Calu3 (cell line): ENCODE measurements at places on chromosomes 3 and 15. TPM values are rescaled to one million over a fixed set of nuclear protein-coding genes. Genes with fewer than 3 reads are reported as not detected.

GRCh38 chr15:79078763-79079410 is 11.7 kb downstream of the RASGRF1 start:
- no peaks in the 10 kb centered on the region for H3K36me3 ChIP-seq
- no peak overlapping the region for H3K4me3 ChIP-seq
- peaks cover 80% of the 10 kb centered on the region for H3K27me3 ChIP-seq
- H3K27ac ChIP-seq: no peak overlapping the region
- H3K4me1 ChIP-seq: no peaks in the 10 kb centered on the region
- no peak for DNase-seq

DNA sequence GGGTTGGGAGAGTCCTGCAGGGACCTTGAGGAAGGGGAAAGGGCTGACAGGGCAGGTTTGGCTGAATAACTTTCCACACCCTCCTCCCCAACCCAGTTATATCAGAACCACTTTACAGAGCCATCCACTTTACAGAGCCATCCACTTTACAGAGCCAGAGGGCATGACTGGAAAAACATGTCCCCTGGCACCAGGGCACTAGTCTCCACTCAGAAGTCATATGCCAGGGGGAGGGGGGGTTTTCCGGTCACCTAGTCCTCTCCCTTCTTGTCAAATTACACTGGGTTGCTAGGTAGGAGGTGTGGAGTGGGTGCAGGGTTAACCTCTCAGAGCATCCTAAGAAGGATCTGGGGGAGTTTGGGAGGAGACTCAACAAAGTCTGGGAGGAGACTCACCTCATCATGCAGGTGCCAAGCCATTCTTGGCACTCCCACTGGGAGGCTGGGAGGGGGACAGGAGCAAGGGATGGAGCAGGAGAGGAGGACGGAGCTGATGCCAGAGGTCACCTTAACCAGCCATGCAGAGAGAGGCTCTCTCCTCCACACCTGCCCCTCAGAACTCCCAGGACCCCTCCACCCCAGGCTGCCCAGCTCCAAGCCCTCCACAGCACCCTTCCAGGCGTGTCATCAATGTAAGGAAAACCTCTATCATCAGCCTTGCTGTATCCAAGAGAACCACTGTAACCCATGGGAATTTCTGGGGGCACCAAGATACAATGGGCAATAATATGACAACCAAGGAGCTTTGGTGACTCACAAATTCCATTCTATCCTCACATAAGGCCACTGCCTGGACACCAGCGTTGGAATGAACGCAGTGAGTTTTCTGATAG is 1.7 kb downstream of the LRRC2 start:
- no peaks in the 10 kb centered on the region for H3K36me3 ChIP-seq
- H3K27ac ChIP-seq: no peak overlapping the region

DNA sequence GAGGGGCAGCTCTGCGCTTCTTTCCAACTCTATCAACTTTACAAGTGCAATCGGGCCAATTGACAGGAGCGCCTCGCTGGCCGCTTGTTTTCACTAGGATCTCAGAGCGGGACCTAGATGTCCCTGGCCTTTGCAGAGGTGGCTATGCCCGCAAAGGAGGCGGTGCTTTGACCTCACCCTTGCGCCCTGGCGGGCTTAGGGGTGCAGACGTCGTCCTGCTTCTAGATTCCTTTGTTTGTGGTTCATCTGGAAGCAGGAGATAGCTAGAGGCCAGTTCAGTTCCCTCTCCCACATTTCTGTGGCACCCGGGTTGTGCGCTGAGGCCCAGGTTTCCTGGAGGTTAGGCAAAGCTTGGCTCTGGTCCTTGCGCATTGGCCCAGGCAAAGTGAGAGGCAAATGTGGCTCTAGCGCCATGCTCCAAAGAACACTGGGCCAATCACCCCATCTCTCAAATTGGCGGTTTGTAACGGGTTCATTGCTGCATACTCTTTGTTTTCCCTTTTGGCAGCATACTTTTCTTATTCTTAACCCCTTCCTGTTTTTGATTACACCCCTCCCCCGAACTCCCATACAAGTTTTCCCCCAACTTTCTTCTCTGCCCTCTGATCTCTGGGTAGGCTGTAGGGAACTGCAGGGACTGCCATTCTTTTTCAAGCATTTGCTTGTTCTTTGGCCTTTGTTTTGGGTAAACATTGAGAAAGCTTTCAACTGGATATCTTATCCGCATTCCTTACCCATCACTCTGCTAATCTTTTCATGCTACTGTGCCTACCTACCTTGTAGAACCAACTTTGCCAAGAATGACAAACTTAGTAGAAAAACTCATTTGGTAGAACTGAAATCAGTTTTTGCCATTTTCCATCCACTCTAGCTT is 1.4 kb downstream of the PPM1L start:
- no peaks in the 10 kb centered on the region for H3K27me3 ChIP-seq
- H3K36me3 ChIP-seq: peaks cover 38% of the 10 kb centered on the region
- peak; percentile 45 for DNase-seq
- H3K4me3 ChIP-seq: peak overlapping the region; percentile 95
- peak overlapping the region; percentile 66 for H3K27ac ChIP-seq

DNA sequence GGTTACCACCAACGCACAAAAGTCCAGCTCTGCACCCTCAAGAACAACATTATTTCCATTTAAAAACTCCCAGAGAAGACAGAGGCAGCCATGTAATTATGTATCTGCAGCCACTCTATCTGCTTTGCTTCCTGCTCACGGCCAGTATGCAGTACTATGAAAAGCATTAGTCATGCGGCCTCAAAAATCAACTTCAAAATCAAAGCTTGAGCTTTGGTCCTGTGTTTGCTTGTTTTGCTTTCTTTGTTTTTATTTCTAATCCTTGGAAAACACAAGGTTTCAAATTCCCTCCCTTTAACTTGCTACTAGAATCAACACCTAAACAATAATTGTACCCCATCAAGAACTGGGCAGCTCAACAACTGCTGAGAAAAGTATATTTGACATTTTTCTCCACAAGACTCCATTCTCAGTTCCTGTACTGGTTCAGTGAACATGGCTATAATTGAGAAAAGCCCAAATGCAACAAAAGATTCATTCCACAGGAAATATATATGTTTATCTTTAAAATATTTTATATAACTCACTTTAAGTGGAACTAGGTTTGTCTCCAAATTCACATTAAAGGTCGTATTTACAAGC is 37.6 kb downstream of the GBE1 start:
- no peak for DNase-seq
- H3K27ac ChIP-seq: peak overlapping the region; percentile 1
- H3K27me3 ChIP-seq: no peaks in the 10 kb centered on the region
- peaks cover 8% of the 10 kb centered on the region for H3K4me1 ChIP-seq
- H3K36me3 ChIP-seq: no peaks in the 10 kb centered on the region

GRCh38 chr3:139136469-139137202 is 91.9 kb upstream of the PRR23C start:
- H3K27me3 ChIP-seq: no peaks in the 10 kb centered on the region
- no peaks in the 10 kb centered on the region for H3K36me3 ChIP-seq
- no peak overlapping the region for H3K4me3 ChIP-seq
- no peak overlapping the region for H3K27ac ChIP-seq
- no peaks in the 10 kb centered on the region for H3K4me1 ChIP-seq
- no peak for DNase-seq

DNA sequence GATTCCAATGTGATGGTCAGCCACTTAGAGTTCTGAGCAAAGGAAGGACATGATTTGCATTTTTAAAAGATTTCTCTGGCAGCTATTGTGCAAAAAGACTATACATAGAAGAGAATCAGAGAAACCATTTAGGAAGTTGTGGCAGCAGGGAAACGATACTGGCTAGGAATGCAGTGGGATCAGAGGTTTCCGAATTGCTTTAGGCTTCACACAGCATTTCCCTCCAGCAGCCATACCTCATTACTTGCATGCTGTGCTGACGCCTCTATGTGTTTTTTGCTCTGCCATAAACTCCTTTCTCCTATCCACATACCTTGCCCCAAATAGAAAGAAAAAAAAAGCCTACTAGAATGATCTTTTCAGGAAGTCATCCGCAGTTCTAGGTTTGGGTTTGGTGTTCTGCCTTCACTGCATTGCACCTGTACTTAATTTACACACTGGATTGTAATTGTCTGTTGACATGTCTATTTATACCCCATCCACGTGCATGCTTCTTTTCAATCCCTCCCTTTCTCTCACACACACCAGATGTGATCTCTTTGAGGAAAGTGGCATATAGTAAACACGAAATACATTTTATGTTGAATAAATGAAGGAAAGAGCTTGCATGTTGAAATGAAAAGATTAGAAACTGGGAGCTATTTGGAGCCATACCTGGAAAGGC is 860.3 kb upstream of the SEMA6D start:
- H3K4me1 ChIP-seq: no peaks in the 10 kb centered on the region
- no peak overlapping the region for H3K27ac ChIP-seq
- no peaks in the 10 kb centered on the region for H3K27me3 ChIP-seq

GRCh38 chr3:36182024-36182423 is 198.3 kb upstream of the STAC start:
- H3K27ac ChIP-seq: no peak overlapping the region
- no peaks in the 10 kb centered on the region for H3K27me3 ChIP-seq
- no peak for DNase-seq
- H3K4me3 ChIP-seq: no peak overlapping the region

DNA sequence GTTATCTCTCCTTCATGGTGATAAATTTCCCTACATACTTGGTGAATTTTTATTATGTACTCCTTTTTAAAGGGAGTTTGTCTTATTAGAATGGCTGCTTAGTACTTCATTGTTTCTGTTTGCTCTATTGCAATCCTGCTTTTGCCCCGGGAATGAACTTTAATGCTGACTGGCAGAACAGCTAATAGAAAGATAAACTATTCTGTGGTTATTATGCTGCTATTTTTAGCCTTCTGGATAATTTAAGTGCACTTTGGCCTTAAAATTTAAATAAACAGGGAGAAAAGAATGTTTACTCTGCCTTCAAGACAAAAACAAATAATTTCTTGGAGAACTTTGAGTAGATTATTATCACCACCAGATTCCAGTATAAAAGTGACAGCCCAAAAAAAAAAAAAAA is 413.8 kb upstream of the CCDC54 start:
- DNase-seq: peak; percentile 7
- peaks cover 13% of the 10 kb centered on the region for H3K4me1 ChIP-seq
- H3K4me3 ChIP-seq: no peak overlapping the region
- H3K27me3 ChIP-seq: no peaks in the 10 kb centered on the region

- H3K36me3 ChIP-seq: no peaks in the 10 kb centered on the region
- no peaks in the 10 kb centered on the region for H3K27me3 ChIP-seq
- H3K27ac ChIP-seq: no peak overlapping the region
- no peak for DNase-seq
- H3K4me3 ChIP-seq: no peak overlapping the region
These were observed 234.6 kb downstream of the THRB start for GRCh38 chr3:24259901-24260512.

- H3K27ac ChIP-seq: no peak overlapping the region
- H3K36me3 ChIP-seq: no peaks in the 10 kb centered on the region
- peaks cover 3% of the 10 kb centered on the region for H3K27me3 ChIP-seq
- no peak overlapping the region for H3K4me3 ChIP-seq
These were observed 38.6 kb downstream of the BTLA start for GRCh38 chr3:112460519-112461195.

- no peaks in the 10 kb centered on the region for H3K27me3 ChIP-seq
- H3K4me3 ChIP-seq: no peak overlapping the region
- no peaks in the 10 kb centered on the region for H3K36me3 ChIP-seq
- H3K27ac ChIP-seq: no peak overlapping the region
These were observed 269.5 kb downstream of the ZBTB20 start for GRCh38 chr3:114877378-114878113.

DNA sequence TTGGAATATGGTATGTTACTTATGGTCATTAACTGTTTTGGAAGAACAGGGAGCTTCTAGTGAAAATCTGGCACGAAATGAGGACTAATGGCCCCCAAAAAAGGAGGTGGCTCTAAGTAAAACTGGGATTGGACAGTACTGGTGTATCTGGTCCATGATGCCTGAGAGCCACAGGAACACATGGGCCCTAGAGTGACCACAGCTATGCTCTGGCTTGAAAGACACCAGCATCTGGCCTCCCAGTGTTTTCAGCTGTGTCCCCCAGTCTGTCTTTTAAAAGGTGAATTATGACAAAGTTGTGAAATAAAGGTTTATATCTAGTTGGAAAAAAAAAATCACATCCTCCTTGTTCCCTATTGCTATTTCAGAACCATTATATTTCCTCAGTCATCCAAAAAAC is 64.5 kb downstream of the GSK3B start:
- no peak overlapping the region for H3K4me3 ChIP-seq
- peaks cover 11% of the 10 kb centered on the region for H3K4me1 ChIP-seq
- no peak for DNase-seq
- no peaks in the 10 kb centered on the region for H3K36me3 ChIP-seq
- H3K27me3 ChIP-seq: no peaks in the 10 kb centered on the region
- H3K27ac ChIP-seq: no peak overlapping the region

- peak overlapping the region; percentile 62 for H3K27ac ChIP-seq
- peak overlapping the region; percentile 97 for H3K4me3 ChIP-seq
- H3K36me3 ChIP-seq: peaks cover 26% of the 10 kb centered on the region
- peaks cover 37% of the 10 kb centered on the region for H3K27me3 ChIP-seq
- peak; percentile 42 for DNase-seq
These were observed 522 bp downstream of the MED12L start for GRCh38 chr3:151085889-151086483.

GRCh38 chr3:143825513-143825912 is 22.8 kb downstream of the SLC9A9 start:
- H3K27ac ChIP-seq: no peak overlapping the region
- H3K27me3 ChIP-seq: no peaks in the 10 kb centered on the region
- no peak for DNase-seq
- H3K4me3 ChIP-seq: no peak overlapping the region
- peaks cover 6% of the 10 kb centered on the region for H3K4me1 ChIP-seq

DNA sequence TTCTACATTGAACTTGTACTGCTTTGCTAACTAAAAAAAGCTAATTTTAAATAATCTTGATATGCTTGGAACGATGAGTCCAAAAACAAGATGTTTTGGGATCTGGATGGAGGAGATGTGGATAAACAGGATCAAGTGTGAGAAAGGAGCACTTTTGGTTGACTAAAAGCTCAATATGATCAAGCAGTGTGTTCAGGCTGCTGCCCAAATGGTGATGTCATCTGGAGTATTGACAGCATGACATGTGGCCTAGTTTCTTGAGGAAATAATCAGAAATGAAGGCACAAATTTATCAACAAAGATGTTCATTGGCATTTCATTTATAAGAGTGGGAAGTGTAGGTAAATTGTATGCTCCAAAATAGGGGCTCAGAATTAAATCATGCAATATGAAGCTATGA is 161.2 kb downstream of the SOX2 start:
- H3K4me1 ChIP-seq: peaks cover 7% of the 10 kb centered on the region
- H3K27me3 ChIP-seq: no peaks in the 10 kb centered on the region
- no peak overlapping the region for H3K27ac ChIP-seq
- no peak for DNase-seq
- H3K36me3 ChIP-seq: no peaks in the 10 kb centered on the region

The CAPN7 gene
- total RNA-seq: 24.1 and 24.8 TPM in 2 replicates

The RARB gene
- total RNA-seq: 29.8 and 31.3 TPM in 2 replicates

The GPR160 gene
- 48.6 and 53.8 TPM in 2 replicates for total RNA-seq

The MCF2L2 gene
- 0.27 and 0.35 TPM in 2 replicates for total RNA-seq

The CHL1 gene
- 0.73 and 1.0 TPM in 2 replicates for total RNA-seq
